ENCODE measurements at places on chromosomes 5 and 9. TPM values are rescaled to one million over a fixed set of nuclear protein-coding genes. Genes with fewer than 3 reads are reported as not detected.

ARL14EPL gene
- total RNA-seq = not detected

GPR107 gene
- total RNA-seq = 20.4 TPM

ACSL6 gene
- total RNA-seq = 0.13 TPM

TMEM174 gene
- total RNA-seq = not detected

LCN6 gene
- total RNA-seq = not detected

CCDC183 gene
- total RNA-seq = under 0.01 TPM

PLPP7 gene
- total RNA-seq = not detected

CA9 gene
- 3.2 TPM for total RNA-seq

ETF1 gene
- 173 TPM for total RNA-seq

CFAP157 gene
- not detected for total RNA-seq

All from bronchial epithelial cell (primary cell).